ENCODE measurements at places on chromosomes 16 and 17. TPM values are rescaled to one million over a fixed set of nuclear protein-coding genes. Genes with fewer than 3 reads are reported as not detected.

TUBG2 gene
- total RNA-seq: 11.5 TPM

SMIM36 gene
- not detected for total RNA-seq

ERN1 gene
- total RNA-seq: 14.0 TPM

TBC1D3K gene
- not detected for total RNA-seq

NPTX1 gene
- total RNA-seq: 0.67 TPM

MT1A gene
- 19.4 TPM for total RNA-seq

SNF8 gene
- 102 TPM for total RNA-seq

PRR11 gene
- total RNA-seq: 47.7 TPM
